ENCODE measurements at places on chromosomes 13 and 19.

DNA sequence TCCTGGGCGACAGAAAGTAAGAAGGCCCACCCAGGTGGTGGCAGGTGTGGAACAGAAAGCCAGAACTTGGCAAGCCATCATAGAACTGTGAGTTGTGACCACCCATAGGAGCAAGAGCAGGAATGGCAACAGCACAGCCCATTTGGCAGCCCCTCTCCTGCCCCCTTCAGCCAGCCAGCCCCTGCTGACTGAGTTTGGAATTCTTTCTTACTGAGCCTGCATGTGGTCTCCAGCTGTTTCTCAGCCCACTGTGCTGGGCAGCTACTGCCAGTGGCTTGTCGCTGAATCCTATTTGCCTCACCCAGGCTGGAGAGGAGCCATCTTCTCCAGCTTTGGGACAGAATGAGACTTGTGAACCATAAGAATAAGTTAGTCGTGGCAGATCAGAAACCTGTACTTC is 28.3 kb downstream of the CNMD start:
- no peak for DNase-seq

DNA sequence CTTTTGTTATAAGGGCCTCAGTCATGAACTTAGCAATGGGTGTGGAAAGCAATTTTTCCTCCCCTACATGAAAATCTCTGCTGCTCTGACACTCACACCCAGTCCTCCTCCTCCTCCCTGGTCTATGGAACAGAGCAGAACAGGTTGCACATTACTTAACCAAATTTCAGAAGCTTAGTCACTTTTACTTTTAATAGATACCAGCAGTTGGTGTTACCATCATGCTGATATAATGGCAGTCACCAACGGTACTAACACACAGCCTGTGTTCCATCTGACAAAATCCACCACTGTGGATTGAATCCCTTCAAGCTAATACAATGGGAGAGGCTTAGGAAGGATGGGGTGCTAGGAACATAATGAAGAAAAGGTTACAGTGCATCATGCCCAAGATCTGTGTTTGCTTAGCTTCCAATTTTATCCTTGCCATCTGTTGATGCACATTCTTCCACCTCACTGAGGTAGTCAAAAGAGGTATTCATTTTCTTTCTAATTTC is 9.8 kb downstream of the TPT1 start:
- DNase-seq, result no peak

DNA sequence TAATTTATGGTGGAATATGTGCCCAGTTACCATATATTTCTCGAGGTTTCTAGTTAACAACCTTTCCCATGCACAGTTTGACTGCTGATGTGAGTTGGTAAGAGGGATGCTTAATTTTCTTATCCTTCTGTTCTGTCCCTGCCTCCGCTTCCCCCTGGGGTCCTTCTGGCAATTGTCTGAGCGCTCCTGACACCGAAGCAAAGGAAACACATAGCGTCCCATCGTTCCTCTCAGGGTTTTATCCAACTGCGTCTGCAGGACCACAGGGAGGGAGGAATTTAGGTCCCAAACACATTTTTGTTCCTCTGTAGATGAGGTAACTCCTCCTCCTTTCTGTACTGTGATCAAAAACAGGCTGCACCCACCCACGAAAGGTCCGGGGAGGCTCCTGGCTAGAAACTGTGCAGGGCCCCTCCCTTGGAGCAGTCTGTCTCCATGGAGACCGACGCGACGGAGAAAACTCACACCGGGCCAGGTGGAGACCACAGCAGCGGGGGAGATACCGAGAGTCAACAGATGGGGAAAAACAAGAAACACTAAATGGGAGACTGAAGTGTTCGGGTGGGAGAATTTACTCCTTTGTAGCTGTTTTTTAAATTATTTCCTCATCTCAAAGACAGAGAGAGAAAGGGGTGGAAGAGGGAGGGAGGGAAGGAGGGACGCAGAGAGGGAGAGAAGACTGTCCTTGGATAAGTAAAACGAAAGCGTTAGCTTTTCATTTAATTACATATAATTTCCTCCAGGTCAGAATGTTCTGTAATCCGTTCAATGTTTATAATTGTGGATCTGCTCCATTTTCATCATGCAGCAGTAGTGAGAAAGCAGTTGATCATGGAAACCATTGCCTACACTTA is 191.8 kb upstream of the NBEA start:
- DNase-seq, result peak; percentile 13

DNA sequence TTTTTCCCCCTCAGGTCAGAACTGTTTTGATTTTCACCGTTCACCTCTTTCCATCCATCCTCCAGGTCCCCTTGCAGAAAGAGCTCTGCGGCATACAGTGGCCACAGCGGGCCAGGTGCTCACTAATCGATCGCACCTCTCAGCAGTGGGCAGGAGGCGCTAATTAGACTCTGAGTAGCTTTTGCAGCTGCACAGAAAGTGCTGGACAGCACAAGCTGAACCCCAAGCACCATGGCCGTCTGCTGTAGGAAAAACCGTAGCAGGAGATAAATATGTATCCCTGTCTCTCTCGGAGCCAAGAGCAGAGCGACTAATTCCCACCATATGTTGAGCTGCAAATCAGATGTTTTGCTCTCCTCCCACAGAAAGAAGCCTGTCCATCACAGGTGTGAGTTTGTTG is 54.4 kb downstream of the PEX11G start:
- no peak for DNase-seq

- DNase-seq, result peak; percentile 86
These were observed 8.0 kb downstream of the MYO1F start for GRCh38 chr19:8569066-8569771.

GRCh38 chr19:1350867-1351266 is 32.8 kb upstream of the NDUFS7 start:
- no peak for DNase-seq

DNA sequence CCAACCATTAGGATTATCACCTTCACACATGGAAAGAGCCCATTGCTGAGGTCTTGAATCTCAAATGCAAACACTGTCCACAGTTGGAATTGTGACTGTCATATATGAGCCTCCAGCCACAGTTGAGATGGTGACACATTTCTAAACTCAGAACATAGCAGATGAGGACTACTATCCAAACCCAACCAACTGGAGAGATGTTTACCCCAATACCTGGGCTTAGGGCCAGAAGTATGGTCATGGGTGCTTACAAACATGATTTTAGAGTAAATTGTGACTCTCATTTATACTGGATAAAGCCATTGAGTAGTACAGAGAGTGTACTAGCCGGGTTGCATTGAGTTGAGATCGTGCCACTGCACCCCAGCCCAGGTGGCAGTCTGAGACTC is 14.0 kb upstream of the ZNF681 start:
- DNase-seq, result no peak

DNA sequence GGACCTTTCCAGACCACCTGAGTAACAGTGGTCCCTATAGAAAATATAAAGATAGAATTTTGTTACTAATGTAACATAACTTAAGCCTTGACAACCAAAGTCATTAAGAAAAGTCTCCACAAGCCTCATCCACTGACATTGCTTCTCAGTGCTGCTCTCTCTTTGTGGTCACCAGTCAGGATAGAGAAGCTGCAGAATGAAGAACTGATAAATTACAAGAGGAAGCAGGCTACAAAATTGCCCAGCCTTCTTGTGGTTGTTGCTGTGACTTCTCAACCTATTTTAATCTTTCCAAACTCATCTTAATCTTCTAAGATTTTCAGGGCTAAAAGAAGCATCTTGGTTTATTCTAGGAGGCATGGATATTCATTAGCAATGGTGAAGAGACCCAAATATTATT is 343.8 kb downstream of the MZT1 start:
- no peak for DNase-seq

GRCh38 chr13:66345971-66346370 is 884.2 kb downstream of the PCDH9 start:
- DNase-seq, result no peak

- no peak for DNase-seq
These were observed 245.5 kb downstream of the TUBA3C start for GRCh38 chr13:18936104-18936503.

- peak; percentile 78 for DNase-seq
These were observed 1.3 kb upstream of the FFAR1 start for GRCh38 chr19:35346193-35347052.

- no peak for DNase-seq
These were observed 72.7 kb upstream of the SLITRK1 start for GRCh38 chr13:83955011-83955410.

DNA sequence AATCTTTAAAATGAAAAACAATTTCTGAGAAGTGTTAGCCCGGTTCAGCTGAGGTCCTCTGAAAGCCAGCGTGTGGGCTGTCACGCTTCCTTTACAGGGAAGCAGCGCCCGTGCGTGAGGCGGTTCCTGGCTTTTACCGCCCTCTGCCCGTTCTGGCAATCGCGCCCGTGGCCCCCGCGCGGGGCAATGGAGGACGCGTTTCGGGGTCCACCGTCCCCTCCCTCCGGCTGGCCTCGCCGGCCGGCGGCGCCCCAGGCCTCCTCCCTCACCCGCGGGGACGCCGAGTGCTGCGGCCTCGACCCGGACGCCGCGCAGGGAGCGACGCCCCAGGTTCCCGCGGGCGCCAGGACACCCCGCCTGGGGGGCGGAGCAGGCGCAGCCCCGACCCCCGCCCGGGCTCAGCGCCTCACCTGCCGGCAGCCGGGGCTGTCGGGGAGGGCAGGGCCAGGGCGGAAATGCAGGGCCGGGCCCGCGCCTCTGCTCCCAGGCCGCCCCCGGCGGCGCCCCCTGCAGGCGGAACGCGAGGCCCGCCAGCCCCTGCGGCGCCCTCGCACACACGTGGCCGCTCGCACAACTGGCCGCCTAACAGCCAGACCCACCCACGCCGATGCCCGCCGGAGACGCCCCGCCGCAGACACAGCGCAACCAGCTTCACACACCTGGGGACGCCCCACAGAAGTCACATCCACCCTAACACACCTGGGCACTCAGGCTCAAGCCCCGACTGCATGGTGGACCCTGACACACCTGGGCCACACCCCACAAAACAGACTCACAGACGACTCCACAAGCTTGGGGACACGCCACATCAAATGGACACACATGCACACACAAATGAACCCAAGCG is at the start of gene GGACT:
GGACT (minus strand) TSS at position 459 of the 847 bp plus-strand sequence. CDS start 56,198 bp downstream, outside the sequence.
- peak; percentile 93 for DNase-seq

DNA sequence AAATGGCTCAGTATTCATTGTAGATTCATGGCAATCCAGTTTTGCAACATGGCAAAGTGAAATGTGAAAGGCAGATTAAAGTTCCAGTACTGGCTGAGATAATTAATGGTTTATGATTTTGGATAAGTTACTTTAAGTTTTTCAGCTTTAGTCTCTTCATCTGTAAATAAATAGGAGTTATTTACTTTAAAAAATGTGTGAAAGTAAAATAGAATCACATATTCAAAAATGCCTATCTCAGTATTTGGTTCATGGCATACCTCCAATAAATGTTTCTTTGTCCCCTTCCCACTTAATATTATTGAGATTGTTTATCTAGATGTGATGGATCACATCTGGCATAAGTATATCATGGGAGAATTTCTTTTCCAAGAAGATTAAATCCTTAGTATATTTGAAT is 426.0 kb downstream of the GPC5 start:
- DNase-seq, result no peak

DNA sequence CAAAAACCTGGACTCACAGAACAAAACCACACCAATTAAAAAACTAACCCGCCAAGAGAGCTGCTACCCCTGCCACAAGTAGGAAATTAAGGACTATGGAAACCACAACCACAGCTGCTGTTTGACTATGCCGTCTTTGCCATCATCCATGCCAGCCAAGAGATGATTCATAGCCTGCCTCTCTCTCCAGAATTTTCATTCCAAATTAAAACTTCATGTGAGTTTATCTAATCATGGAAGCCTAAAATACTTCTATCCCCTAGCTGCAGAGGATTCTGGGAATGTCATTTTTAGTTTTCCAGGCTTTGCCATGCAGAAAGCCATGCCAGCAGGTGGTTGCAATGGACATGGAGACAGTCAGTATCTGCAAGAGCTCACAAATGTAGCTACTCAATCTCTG is 27.6 kb upstream of the GTF2F2 start:
- no peak for DNase-seq

GRCh38 chr19:55099557-55100506 is 17.6 kb downstream of the PPP1R12C start:
- no peak for DNase-seq

- DNase-seq, result no peak
These were observed 359.2 kb downstream of the KCTD12 start for GRCh38 chr13:76527041-76527440.

GRCh38 chr13:29160862-29161261 is 340.7 kb downstream of the MTUS2 start:
- no peak for DNase-seq

DNA sequence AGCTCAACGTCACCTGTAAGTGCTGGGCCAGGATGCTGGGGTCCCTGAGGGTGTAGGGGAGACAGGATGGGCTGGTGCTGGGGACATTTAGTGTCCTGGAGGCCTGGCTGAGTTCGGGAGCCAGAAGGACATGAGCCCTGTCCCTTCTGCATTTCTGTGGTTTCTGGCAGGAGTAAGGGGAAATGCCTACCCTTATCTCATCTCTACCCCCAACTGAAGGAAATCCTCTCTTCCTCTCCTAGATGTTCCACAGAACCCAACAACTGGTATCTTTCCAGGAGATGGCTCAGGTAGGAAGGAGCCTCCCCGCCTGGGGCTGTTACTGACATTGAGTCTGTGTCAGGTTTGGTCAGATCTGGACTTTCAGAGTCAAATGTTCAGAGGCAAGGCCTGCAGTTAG is 1.2 kb downstream of the CD33 start:
- no peak for DNase-seq

DNA sequence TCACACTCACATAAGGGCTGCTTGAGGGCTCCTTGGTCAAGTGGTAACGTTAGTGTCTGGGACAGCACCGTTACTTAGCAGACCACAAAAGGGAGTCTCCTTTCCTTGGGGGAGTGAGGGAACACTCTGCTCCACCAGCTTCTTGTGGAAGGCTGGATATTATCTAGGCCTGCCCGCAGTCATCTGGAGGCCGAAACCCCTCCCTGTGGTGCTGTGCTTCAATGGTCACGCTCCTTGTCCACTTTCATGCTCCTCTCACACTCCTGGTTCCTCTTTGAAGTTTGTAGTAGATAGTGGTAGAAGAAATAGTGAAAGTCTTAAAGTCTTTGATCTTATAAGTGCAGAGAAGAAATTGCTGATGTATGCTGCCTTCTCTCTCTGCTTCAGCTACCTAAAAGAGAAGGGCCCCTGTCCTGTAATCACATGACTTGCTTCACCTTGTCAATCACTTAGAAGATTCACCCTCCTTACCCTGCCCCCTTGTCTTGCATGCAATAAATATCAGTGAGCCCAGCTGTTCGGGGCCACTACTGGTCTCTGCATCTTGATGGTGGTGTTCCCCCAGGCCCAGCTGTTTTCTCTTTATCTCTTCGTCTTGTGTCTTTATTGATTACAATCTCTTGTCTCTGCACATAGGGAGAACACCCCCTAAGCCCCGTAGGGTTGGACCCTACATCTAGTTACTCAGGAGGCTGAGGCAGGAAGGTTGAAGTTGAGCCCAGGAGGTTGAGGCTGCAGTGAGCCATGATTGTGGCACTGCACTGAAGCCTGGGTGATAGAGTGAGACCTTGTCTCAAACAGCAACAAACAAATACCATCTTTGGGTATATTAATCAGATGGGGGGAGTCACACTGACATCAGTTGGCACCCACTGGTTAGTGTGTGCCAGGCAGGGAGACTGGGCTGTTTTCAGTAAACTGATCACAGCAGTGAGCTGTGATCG is 11.6 kb upstream of the MZF1 start:
- no peak for DNase-seq

- no peak for DNase-seq
These were observed 48.7 kb upstream of the ANKRD10 start for GRCh38 chr13:110963554-110963970.

- no peak for DNase-seq
These were observed 17.6 kb upstream of the DHRS12 start for GRCh38 chr13:51821606-51822005.
